ENCODE measurements at places on chromosomes 2 and 18. TPM values are rescaled to one million over a fixed set of nuclear protein-coding genes. Genes with fewer than 3 reads are reported as not detected.

Gene FAP
- polyA plus RNA-seq: 25.5 TPM

Gene HTRA2
- 30.2 TPM for polyA plus RNA-seq

Gene GPR35
- 2.7 TPM for polyA plus RNA-seq

Gene LGALSL
- polyA plus RNA-seq: 86.1 TPM

Gene CHRND
- polyA plus RNA-seq: 0.12 TPM

Gene HIBCH
- polyA plus RNA-seq: 89.4 TPM

Gene ALLC
- polyA plus RNA-seq: not detected

Gene RND3
- 85.3 TPM for polyA plus RNA-seq

Gene ANKRD29
- polyA plus RNA-seq: 57.7 TPM

Gene TGFBRAP1
- 16.9 TPM for polyA plus RNA-seq

Gene COL5A2
- polyA plus RNA-seq: 222 TPM

Gene SUPT7L
- polyA plus RNA-seq: 59.9 TPM

Gene SEMA4F
- 6.7 TPM for polyA plus RNA-seq

Gene MAB21L4
- polyA plus RNA-seq: 1.4 TPM

Gene L3MBTL4
- polyA plus RNA-seq: 7.3 TPM

Gene CDH7
- polyA plus RNA-seq: 1.8 TPM

Gene C18orf63
- polyA plus RNA-seq: not detected

Gene EMILIN1
- polyA plus RNA-seq: 341 TPM

Gene PPP1R1C
- polyA plus RNA-seq: 1.6 TPM

Gene APLF
- 3.5 TPM for polyA plus RNA-seq

Gene ANKRD30BL
- polyA plus RNA-seq: 0.52 TPM

Gene ADGRF3
- 1.9 TPM for polyA plus RNA-seq

Gene LHCGR
- polyA plus RNA-seq: not detected

Gene ACADL
- 16.4 TPM for polyA plus RNA-seq

Gene MTCL1
- polyA plus RNA-seq: 7.1 TPM

Gene MRO
- 0.24 TPM for polyA plus RNA-seq

Gene CYS1
- 14.1 TPM for polyA plus RNA-seq

Gene SERPINB3
- not detected for polyA plus RNA-seq

Gene AMER3
- polyA plus RNA-seq: 0.06 TPM

Gene FIGN
- 9.0 TPM for polyA plus RNA-seq

Gene EMILIN2
- polyA plus RNA-seq: 12.1 TPM

Gene ZNF804A
- polyA plus RNA-seq: 0.05 TPM

Gene APCDD1
- polyA plus RNA-seq: 134 TPM

Gene SOWAHC
- 11.2 TPM for polyA plus RNA-seq

Gene ABCG5
- 0.35 TPM for polyA plus RNA-seq

Gene CCNYL1
- polyA plus RNA-seq: 27.5 TPM

Gene SCN3A
- 1.3 TPM for polyA plus RNA-seq

Gene SLC9A2
- 0.29 TPM for polyA plus RNA-seq

Gene MGAT4A
- 21.5 TPM for polyA plus RNA-seq

Gene TLX2
- not detected for polyA plus RNA-seq

Gene NIFK
- 74.0 TPM for polyA plus RNA-seq

Gene ZNF892
- polyA plus RNA-seq: 4.1 TPM

Gene GREB1L
- polyA plus RNA-seq: 0.71 TPM

Gene ANKRD44
- polyA plus RNA-seq: 25.8 TPM

Gene SERTAD2
- 27.9 TPM for polyA plus RNA-seq

Gene RIT2
- polyA plus RNA-seq: not detected

Gene GLI2
- polyA plus RNA-seq: 22.4 TPM

Gene DDX18
- 86.4 TPM for polyA plus RNA-seq

Gene KCNG3
- 0.08 TPM for polyA plus RNA-seq

Gene EVX2
- polyA plus RNA-seq: not detected

Gene DES
- 10.2 TPM for polyA plus RNA-seq

Measured in right lung (tissue), 10 donors.